ENCODE measurements at places on chromosomes 5 and 9. TPM values are rescaled to one million over a fixed set of nuclear protein-coding genes. Genes with fewer than 3 reads are reported as not detected.

GRCh38 chr9:127783111-127784008 lies 2.5 kb upstream of the CDK9 start:
- DNase-seq: peak; percentile 58

DNA sequence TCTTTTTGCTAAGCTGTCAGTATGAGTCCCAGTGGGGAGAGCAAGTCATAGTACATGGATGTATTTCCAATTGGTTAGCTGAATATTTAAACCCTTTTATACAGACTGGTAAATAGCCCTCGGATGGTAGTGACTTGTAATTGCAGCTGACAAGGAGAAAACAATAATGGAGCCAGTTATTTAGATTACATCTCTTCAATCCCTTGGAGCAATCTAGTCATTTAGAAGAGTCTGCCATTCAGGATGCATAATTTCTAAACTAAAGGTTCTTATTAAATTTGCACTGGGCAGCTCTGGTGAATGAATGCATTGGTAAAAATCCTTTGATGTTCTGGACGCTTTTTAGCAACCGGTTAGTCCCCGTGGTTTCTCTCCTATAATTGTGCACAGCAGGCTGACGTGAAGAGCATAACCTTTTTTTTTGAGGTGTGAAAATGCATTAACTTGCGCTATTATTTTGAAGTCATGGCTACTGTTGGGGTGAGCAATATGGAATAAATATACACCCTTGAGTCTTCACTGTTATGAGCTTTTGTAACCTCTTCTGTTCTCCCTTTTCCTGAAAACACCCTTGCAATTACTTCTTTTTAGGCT lies 158.6 kb upstream of the CD180 start:
- no peak for DNase-seq

- DNase-seq: no peak
Measured at GRCh38 chr5:80192507-80193241, 63.2 kb downstream of the SERINC5 start.

GRCh38 chr5:33549982-33550567 lies 109.3 kb downstream of the TARS1 start:
- DNase-seq: no peak

Gene NEUROG1
- total RNA-seq: not detected

Data from dermis blood vessel endothelial cell (primary cell).